ENCODE measurements at places on chromosomes 6 and 20. TPM values are rescaled to one million over a fixed set of nuclear protein-coding genes. Genes with fewer than 3 reads are reported as not detected.

Gene EPPIN
- not detected for total RNA-seq

Gene PI16
- total RNA-seq, result not detected

Gene LY6G5C
- total RNA-seq, result 1.6 TPM

Gene TBCC
- 18.8 TPM for total RNA-seq

Gene FOXQ1
- 2.5 TPM for total RNA-seq

Gene CUL7
- 6.8 TPM for total RNA-seq

Gene TMEM244
- not detected for total RNA-seq

Gene DUSP15
- 1.1 TPM for total RNA-seq

Gene MAK
- 0.17 TPM for total RNA-seq

Gene CAGE1
- not detected for total RNA-seq

Gene ASIP
- total RNA-seq, result not detected

Gene C6orf58
- total RNA-seq, result 0.15 TPM

Gene GNRH2
- total RNA-seq, result 0.12 TPM

Gene RNF5
- total RNA-seq, result 47.9 TPM
